ENCODE measurements at places on chromosomes 6 and 20.
A peak's percentile ranks its signal among the peaks of the same experiment; 100 is the strongest.

- DNase-seq: no peak
Observed at GRCh38 chr6:5308066-5308465, 46.8 kb downstream of the FARS2 start.

DNA sequence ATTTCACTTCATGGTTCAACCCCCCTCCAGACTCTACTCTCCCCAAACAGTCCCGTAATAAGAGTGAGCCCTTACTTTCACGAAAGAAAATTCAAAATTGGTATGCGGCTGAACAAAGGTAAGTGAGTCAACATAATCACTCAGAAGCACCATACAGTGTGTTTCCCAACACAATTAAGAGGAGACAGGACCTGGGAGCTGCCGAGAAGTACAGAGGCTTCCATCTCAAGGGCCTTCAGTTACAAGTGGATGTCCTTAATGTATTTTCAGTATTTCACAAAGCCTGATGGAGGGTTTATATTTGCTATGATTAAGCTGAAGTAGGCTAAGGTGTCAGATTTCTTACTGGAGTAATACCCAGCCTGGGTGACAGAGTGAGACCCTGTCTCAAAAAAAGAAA is 51.1 kb downstream of the MYO6 start:
- no peak for DNase-seq

DNA sequence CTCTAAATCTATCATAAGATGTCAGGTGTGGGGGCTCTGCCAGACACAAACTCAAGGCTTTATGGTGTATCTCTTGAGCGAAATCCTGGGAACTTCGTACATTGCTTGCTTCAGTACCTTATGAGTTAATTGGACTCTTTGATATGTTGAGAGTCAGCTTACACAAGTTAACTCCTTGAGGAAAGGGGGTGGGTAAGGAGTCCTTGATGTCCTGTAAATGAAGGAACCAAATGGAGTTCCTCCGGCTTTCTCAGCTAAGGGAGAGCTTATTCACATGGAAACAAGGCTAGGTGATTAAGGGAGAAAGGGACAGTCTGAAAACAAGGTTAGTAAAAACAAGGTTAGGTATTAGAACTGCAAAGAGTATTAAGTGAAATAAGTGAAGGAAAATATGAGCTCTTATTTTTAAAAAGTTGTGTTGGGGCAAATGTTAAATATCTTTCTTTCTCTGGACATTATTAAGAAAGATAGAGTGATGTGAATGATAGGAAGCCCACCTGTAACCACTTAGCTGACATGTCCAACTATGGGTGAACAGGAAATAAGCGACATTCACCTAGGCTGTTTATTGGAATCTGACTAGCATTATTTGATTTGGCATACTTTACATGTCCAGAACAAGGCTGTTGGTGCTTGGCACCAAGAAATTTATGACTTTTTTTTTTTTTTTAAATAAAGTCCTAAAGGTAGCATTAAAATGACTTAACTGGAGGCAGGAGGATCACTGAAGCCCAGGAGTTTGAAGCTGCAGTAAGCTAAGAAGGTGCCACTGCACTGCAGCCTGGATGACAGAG is 26.5 kb downstream of the GTF2H5 start:
- DNase-seq: no peak

GRCh38 chr6:42354702-42355101 is 97.0 kb downstream of the TRERF1 start:
- no peak for DNase-seq

DNA sequence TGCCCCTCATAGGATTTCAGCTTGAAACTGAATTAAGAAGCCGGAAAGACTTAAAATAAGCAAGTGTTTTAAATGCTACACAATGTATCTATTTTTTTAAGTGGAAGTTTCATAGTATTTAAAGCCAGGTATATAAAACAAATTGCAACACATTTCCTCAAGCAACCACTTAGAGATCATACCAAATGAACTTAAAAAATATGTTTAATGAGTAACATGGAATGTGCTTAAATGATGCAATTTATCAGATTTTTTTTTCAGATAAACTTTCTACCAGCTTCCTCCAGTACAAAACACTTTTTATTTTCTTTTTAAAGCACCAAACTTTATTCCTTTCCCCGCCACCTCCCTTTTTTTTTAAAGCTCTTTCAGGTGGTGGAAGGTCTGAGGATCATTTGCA is 534.3 kb downstream of the BMP2 start:
- no peak for DNase-seq

DNA sequence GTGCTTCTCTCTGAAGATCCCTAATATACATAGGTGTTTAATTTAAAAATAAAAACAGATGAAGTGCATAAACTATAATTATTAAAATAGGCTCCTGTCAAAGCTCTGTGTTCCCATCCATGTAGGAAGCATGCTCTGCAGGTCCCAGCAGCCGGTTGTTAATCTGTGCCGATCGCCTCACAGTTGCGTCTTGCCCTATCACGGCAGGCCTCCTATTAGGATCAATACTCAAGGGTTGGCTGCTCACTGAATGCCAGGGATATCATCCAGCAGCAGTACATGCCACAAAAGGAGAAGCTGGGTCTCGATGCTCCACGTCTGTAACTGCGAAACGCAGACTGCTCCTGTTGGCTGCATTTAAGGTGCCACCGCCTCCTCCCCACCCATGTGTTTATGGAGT is 369.8 kb downstream of the CDH4 start:
- no peak for DNase-seq

GRCh38 chr20:17501701-17502100 is 29.5 kb downstream of the BFSP1 start:
- DNase-seq: no peak

- no peak for DNase-seq
Observed at GRCh38 chr6:151681433-151682059, 125.9 kb upstream of the ESR1 start.

GRCh38 chr20:50107796-50108331 is 5.1 kb downstream of the UBE2V1 start:
- DNase-seq: no peak

- DNase-seq: no peak
Observed at GRCh38 chr6:100593522-100593921, 128.8 kb upstream of the SIM1 start.

GRCh38 chr6:83860359-83860755 is 868 bp downstream of the CYB5R4 start:
- no peak for DNase-seq

GRCh38 chr20:53870426-53871315 is 199.7 kb downstream of the BCAS1 start:
- no peak for DNase-seq

GRCh38 chr20:6038256-6038655 is 15.6 kb downstream of the LRRN4 start:
- no peak for DNase-seq

DNA sequence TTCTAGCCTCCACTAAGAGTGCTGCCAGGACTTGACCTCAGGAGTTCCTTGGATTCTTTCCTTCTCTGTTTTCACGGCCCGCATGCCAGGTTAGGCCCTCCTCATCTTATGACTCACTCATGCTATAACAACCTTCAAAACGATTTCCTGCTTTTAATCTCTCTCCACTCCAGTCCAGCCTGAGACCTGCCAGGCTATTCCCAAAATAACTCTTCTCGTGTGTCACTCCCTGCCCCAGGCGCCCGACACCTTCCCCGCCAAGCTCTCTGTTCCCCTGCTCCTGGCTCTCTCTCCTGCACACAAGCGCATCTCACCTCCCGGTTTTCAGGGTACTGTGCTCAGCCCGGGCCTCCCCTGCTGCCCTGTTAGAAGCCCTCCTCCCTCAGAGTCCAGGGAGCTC is 64.1 kb upstream of the RPS6KA2 start:
- no peak for DNase-seq

DNA sequence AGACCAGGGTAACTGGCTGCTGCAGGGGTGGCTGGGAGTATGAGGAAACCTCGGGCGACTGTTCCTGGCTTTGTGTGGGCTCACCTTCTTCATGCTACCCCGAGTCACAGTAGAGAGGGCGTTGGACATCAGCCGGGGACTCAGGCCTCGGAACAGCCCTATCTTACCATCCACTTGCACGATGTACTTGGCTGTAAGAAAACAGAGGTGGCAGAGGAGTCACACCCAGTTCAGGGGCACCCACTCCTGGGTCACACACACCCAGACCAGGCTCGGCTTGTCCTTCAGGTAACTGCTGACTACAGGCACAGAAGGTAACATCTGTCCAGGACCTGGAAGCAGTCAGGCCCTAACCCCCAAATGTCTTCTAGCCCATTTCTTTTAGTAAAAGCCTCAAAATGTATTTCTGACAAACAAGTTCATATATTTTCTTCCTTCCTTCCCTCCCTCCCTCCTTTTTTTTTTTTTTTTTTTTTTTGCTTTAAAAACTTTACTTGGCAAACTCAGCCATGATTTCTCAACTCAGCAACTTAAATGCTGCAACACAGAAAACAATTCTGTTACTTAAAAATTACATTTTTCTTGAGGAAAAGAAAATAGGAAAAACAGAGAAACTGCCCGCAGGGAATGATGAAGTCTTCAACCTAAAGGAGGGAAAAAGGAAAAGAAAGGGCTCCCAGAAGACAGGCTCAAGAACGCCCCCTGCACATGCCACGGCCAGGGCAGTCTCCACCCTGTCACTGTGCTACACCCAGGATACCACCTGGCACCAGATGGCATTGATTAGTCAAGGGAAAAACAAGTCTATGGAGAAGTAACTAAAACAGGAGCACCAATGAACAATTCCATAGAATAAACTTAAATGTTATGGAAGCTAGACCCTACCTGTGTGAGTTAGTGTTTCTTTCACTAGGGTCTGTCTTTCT is 7.3 kb downstream of the MTCH1 start:
- no peak for DNase-seq

DNA sequence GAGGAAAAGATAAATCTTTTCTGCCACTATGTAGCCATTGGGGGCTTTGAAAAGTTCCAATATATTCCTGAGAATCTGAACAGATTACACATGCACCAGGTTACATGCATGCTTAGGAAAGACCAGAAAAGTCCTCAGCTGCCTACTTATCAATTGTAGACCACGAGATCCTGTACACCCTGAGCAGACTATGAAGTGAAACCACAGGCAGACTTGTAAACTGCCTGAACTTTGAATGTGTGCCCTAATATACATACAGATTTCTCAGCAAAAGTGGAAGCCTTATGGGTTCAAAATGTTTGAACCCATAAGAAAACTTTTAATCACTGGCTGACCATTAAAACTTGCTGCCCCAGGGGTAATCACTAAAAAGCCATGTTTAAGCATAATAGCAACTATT is 273.5 kb upstream of the RUNX2 start:
- no peak for DNase-seq

GRCh38 chr6:134882426-134883038 is 67.4 kb downstream of the ALDH8A1 start:
- DNase-seq: peak; percentile 10

GRCh38 chr20:51426718-51427650 is 115.5 kb downstream of the NFATC2 start:
- DNase-seq: no peak

DNA sequence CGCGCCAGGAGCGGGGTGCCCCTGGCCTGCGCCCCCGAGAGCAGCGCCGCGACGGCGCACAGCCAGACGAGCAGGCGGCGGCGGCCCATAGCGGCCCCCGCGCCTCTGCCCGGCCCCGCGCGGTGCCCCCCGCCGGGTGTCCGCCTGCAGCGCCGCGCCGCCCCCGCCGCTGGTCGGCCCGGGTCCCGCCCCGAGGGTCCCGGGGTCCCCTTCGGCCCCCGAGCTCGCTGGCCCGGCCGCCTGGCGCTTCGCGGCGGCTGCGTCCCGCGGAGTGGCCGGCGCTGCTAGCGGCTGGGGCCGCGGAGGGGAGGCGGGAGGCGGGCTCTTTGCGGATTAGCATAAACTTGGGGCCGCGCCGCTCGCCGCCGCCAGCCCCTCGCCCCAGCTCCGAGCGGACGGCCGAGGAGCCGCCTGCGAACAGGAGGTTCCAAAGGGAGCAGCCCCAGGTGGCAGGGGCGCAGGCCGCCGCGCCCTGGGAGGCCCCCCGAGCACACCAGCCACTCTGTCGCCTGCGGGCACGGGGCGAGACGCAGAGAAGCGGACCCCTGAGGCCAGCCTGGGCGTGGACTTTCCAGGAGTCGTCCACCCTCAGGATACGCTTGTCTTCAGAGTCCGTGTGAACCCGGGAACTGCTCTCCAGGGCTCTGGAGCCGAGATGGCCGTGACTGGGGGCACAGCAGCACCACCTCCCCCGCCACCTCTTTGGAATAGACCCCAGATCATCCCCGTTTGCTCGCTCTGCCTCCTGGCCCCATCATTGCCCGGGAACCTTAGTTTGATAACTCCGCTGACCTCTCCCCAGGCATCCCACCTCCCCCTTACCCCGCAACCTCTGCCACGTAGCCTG is at the start of gene EMILIN3:
TSS of gene EMILIN3 (minus strand) at position 273 of the 847 bp plus-strand sequence. CDS start at position 89, 184 bp downstream.
- no peak for DNase-seq

DNA sequence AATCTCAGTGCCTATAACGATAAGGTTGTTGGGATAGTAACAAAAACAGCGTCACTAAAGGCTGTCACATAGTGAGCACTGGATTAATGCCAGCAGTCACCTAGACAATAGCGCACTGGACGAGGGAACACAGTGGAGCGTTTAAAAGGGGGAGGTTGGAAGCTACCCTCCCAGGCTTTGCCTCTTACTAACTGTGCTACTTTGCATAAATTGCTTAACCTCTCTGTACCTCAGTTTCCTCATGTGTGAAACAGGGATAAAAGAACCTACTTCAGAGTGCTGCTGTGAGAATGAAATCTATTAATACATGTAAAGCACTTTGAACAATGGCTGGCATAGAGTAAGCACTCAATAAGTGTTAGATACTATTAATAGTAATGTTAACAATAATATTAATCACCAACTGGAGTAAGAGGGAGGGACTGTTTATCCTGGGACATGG is 10.5 kb downstream of the BCL2L1 start:
- DNase-seq: no peak

- DNase-seq: peak; percentile 86
Observed at GRCh38 chr6:32087574-32088486, 21.3 kb downstream of the TNXB start.

- no peak for DNase-seq
Observed at GRCh38 chr6:100721256-100721655, 159.9 kb downstream of the ASCC3 start.

GRCh38 chr6:136166815-136167214 is 83.3 kb downstream of the MTFR2 start:
- DNase-seq: no peak

DNA sequence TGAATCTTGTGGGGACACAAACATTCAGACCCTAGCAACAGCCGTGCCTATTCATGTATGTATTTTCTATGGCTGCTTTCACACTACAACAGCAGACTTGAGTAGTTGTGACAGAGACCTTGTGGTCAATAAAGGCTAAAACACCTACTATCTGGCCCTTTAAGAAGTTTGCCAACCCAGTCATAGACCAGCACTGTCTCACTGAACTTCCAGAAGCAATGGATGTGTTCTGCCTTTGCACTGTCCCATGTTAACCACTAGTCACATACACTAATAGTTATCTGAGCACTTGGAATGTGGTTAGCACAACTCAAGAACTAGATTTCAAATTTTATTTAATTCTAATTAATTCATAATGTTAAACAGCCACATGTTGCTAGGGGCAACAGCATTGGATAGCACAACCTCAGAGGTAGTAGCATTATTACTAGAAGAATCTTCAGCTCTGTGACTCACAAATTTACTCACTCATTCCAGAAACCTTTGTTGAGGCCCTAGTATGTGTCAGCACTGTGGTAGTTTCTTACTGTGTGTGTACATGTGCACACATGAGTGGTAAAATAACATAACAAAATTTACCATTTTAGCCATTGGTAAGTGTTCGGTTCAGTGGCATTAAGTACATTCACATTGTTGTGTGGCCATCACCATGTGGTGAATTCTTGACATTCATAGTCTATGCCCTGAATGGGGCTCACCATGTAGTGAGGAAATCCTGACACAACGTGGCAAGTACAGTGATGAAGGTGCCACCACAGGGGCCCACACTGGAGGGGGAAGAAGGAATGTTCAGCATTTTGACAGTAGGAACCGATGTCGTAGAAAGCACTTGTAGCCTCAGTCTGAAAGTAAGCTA is 107.3 kb downstream of the CEP57L1 start:
- DNase-seq: no peak

- no peak for DNase-seq
Observed at GRCh38 chr6:45574014-45574461, 196.3 kb upstream of the SUPT3H start.

Measured in T47D (cell line).